Activated CD8-positive, alpha-beta memory T cell treated with anti-CD3 and anti-CD28 coated beads for 1 hour (primary cell): ENCODE measurements at places on chromosomes 6 and 20.
A peak's percentile ranks its signal among the peaks of the same experiment; 100 is the strongest.

- no peak for DNase-seq
Measured at GRCh38 chr6:110530671-110531070, 54.3 kb upstream of the SLC22A16 start.

DNA sequence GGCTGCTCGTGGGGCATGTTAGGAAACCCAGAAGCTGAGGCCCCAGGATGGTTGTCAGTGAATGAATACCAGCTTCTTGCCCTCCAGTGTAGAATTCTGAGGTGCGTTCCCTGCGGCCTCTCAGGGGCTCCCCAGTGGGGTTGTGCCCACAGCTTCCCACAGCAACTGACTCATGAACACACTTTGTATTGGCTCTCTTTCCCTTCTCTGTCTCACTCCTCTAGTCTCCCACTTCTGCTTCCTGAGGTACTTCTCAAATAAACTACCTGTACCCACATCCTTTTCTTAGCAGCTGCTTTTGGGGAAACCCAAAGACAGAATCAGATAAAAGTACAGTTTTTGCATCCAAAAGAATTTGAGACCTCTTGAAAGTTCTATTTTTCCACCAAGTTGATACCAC lies 107.7 kb upstream of the JAG1 start:
- no peak for DNase-seq

- no peak for DNase-seq
Measured at GRCh38 chr6:34300332-34300751, 51.5 kb upstream of the SMIM29 start.

DNA sequence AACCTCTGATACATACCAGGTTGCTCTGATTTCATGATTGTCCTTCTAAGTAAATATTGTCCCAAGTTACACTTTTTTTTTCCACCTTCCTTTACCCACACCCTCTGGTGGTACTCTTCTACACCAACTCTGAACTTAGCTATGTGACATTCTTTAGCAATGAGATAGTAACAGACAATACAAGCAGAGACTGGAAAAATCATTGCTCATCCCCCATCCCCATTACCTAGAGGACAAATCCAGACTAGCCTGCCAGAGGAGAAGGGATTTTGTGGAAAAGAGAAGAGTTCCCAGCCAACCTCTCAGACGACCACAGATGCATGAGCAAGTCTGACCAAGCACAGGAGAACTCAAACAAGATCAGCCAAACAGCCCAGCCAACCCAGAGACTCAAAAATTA lies 32.8 kb upstream of the TFAP2B start:
- no peak for DNase-seq

DNA sequence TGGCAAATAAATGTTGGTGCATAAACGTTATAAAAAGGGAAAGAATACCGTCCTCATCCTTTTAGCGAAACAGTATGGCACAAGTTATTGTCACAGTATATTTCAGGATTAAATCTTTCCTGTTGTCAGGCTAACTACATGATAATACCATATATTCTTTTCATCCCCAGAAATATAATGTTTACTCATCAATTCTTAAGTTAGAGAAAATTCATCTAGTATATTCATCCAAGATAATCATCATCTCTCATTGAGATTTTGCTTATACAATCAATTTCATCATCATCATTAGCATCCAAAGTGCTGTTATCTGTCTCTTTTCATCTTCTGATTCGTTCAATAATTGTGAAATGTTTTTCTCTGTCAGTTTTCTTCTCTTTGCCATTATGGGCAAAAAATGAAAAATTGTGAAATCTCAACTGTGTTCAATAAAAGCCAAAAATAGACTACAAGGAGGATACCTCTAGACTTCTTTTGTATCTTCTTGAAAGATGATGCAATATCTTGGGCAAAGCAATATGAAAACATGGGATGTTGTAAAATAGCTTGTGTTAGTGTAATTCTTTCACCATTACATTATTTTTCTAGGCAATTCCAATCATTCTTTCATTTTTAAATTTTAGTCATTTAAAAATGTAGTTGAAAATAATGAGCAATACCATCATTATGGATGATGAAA lies 2.6 kb downstream of the SPACA1 start:
- DNase-seq: no peak

DNA sequence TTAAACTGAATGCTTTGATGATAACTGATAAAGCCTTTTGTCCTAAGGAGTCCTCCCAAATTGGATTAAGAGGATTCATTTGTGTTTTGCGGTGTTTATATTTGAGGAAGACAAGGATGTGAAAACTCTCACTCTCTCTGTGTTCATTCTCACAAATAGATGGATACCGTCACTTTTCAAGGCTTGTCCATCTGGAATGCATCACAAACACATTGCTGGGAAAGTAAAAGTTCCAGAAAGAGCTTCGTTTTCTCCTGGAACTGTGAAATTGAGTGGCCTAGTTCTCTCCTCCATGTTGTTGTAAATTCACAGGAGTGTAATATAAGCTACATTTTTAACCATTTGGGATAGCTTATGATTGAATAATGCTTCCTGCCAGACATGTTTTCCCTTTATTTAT lies 581.6 kb upstream of the FLRT3 start:
- DNase-seq: no peak

GRCh38 chr20:5357946-5358345 lies 41.2 kb upstream of the PROKR2 start:
- no peak for DNase-seq

DNA sequence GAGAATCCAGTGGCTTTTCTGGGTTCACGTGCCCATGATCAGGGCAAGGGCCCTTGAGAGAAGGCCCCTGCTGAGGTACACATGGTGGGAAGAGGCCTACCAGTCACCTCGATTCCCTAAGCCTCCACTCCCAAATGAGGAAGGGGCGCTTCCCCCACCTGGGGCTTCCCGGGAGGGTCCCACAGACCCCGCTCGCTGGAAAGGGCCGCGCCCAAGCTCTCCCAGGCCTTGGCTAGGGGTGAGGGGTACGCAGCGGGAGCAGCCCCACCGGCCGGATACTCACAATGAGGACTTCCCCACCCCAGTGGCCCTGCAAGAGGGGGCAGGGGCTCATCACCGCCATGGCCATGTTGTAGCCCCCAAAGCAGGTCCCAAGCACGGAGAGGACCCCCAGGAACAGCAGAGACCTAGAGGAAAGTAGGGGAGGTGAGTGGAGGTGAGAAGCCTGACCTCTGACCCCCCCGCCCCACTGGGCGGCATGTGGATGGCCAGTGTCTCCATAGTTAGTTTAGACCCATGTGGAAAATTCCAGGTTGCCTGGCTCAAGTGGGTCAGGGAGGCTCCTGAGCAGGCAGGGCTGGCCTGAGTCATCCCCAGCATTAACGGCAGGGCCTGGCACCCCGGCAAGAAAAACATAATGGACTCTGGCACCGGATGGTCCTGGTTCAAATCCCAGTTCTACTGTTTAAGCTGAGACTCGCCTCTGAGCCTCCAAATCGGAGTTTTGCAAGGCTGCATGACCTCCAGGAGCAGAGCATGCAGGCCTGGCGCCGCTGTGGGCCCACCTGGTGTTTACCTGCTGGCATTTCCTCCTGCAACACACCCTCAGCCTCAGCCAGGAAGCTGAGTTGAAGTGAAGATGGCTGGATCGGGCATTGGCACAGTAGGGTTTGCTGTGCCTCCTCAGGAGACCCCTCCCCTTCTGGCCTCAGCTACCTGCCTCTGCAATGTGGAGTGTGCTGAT lies 6.6 kb downstream of the SLC52A3 start:
- DNase-seq: no peak

DNA sequence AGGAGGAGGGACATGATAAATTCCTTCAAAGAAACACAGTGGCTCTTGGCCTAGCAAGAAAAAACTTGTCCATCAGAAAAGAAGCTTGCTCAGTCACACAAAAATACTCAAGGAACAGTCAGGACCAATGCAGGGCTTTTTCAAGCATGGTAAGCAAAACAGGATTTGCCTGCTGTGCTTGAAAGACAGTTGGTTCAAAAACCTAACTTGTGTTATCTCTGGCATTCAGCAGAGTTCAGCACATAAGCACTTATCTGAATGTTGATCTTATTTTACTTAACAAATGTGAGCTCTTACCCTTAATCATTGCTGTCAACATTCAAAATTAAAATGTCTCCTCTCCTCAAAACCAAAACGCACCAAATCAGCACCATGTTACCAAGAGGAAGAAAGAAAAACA lies 38.3 kb downstream of the ATG5 start:
- no peak for DNase-seq

- DNase-seq: peak; percentile 28
Measured at GRCh38 chr20:41138475-41139226, 1.3 kb downstream of the PLCG1 start.

GRCh38 chr6:98847779-98848538 lies 13.6 kb downstream of the POU3F2 start:
- DNase-seq: no peak

- no peak for DNase-seq
Measured at GRCh38 chr6:1916334-1917070, 306.8 kb downstream of the FOXC1 start.

- DNase-seq: no peak
Measured at GRCh38 chr6:163483107-163483506, 68.6 kb downstream of the QKI start.

DNA sequence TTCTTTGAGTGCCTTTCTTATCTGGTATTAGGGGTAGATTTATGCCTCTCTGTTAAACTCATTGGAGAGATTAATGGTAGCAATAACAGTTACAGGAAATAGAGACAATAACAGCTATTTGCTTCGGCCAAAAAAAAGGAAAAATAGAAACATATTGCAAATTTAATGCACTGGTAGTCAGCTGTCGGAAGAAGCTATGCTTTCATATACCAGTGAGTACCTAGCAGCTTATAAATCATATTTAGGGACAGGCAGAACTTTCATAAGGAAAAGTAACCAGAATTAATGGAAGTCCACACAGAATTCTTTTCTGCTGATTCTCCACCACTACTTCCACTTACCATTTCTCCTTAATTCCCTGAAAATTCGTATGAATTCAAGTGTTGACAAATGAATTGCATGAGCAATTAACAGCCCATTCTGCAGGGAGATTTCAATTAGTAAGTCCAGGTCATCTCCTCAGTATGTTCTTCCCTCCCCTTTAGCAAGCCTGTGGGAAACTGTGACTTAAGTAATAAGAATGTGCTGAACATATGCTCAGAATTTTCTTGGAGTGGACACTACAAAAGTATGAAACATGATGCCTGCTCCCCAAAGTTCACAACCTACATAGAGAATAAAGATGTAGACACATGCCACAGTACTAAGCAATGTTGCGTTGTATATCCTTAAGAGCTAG lies 196.7 kb upstream of the KCNQ5 start:
- DNase-seq: no peak

DNA sequence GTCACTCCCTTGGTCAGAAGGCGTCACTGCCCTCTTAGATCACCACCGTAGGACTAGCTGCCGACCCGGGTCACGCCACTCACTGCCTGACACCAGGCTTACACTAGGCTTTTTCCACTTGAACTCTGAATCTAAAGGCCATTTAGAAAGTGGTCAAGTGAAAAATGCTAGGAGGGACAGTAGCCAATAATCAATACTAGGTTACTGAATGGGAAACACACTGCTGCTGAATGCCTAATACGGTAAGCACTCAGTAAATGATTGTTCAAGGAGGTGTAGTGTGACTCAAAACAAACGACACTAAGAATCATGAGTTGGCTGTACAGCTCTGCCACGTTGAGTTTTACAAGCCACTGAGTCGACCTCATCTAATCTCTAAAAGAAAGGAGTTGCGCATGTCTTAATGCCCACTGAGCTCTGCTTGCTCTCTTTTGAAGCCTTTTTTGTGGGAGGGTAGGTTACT lies 760 bp upstream of the IBTK start:
- no peak for DNase-seq

- DNase-seq: no peak
Measured at GRCh38 chr6:116192786-116193185, 61.1 kb downstream of the TSPYL4 start.

DNA sequence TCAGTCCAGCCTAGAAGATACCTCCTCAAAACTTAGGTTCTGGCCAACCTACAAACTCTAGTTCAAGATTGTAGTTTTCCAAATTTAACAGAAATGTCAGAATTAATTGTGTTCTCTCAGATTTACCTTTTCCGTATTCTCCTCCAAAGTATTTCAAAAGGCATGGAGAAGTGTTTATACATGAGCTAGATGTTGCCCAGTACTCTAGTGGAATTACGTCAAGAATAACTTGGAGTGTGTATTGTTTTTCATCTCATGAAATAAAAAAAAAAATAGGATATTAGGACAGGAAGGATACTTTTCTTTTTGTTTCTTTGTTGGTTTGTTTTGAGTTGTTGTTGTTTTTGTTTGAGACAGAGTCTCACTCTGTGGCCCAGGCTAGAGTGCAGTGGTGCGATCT lies 32.3 kb upstream of the MARCKS start:
- DNase-seq: no peak

DNA sequence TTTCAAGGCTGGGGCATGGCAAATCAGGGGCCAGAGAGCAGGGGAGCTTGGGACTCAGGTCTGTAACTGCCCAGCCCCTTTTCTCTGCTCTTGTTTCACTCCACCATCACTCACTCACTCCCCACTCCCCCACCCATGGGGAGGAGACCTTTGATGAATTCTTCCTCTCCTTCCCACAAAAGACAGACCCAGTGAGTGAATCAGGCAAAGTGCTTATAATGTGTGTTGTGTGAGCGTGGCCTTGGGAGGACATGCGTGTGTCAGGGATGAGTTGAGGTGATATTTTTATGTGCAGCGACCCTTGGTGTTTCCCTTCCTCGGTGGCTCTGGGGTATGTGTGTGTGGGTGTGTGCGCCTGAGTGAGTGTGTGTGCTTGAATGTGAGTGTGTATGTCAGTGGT lies 1.0 kb upstream of the CUL9 start:
- DNase-seq: no peak

GRCh38 chr6:11260249-11261038 lies 28.0 kb upstream of the NEDD9 start:
- DNase-seq: no peak

GRCh38 chr6:53944091-53944490 lies 149.3 kb downstream of the LRRC1 start:
- no peak for DNase-seq

- DNase-seq: no peak
Measured at GRCh38 chr6:54980511-54981275, 134.1 kb downstream of the FAM83B start.

- no peak for DNase-seq
Measured at GRCh38 chr6:7401075-7401474, 11.5 kb downstream of the RIOK1 start.

- DNase-seq: no peak
Measured at GRCh38 chr20:417801-418342, 9.8 kb downstream of the RBCK1 start.

GRCh38 chr20:36207602-36208001 lies 28.7 kb upstream of the AAR2 start:
- DNase-seq: no peak

DNA sequence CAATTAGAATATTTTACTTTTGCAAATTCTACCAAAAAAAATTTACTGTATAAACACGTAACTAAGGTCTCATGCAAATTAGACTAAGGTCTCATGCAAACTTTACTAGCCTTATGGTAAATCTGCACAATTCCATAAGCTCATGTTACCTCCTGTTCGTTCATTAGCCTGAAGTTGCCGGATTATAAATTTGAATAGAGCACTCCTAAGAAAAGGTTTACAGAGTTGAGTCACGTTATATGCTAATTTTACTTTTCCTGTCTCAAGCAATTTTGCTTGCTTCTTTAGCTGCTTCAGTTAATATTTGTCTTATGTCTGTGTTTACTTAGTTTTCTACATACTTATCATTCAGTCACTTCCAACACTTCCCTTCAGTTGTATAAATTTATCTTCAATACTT lies 1434.0 kb upstream of the EYS start:
- no peak for DNase-seq
